ENCODE measurements at places on chromosomes 13 and 19.

DNA sequence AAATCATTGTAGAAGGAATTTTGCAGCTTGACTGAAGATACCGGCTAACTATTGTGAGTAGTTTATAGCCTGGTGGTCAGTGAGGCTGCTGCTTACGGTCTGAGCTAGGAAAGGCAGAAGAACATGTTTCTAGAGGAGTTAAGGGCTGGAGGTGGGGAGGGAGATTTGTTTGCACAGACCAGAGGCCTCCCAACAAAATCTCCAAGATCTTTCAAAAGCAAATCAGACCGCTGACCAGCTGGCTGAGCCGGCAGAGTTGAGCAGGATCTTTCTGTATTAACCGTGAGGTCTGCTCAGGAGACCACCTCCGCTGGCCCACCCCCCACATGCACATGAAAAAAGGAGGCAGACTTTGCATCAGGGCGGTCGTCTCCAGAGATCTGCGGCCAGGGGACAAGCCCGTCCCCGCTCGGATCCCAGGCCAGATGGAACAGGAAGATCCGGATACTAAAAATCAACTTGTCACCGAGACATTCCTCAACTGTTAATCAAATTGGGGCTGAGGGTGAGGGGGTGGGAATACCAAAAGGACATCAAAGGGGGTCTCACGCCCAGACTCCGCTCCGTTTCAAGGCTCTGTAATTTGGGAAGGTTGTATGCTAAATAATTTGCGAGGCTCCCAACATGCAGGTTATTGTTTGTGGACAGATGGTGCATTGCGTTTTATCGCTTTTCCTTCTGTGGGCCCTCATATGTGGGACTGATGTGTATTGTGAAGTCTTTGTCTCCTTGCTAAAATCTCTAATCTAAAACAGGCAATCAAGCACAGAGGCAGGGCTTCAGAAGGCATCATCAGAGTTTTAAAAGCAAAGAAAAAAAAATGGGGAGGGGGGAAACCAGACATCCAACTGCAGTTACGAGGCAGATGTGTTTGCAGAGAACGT is 319.0 kb downstream of the ZNF536 start:
- DNase-seq, result no peak

GRCh38 chr13:67650471-67650870 is 420.3 kb upstream of the PCDH9 start:
- DNase-seq, result no peak

- DNase-seq, result no peak
These were observed 158.8 kb upstream of the SPRY2 start for GRCh38 chr13:80499536-80500290.

DNA sequence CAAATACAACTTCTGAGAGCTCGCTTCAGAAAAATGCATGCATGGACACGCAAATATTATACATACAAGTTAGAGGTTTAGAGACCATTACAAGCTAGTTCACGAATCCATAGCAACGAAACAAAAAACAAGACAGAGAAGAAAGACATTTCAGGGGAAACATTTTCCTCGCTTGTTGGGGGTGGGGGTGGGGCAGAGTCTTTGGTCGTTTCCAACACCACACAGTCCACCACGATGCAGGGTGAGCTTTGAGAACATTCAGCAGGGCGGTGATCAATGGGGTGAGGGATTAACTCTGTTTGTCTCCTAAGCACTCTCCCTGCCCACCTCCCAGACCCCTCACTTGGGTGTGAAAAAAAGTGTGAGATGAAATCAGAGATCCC is 651 bp downstream of the OXGR1 start:
- no peak for DNase-seq

GRCh38 chr13:64397701-64398100 is 2832.4 kb downstream of the PCDH9 start:
- DNase-seq, result no peak

GRCh38 chr13:100197591-100198365 is 108.9 kb downstream of the PCCA start:
- DNase-seq, result no peak

- DNase-seq, result no peak
These were observed 470.7 kb upstream of the SLITRK1 start for GRCh38 chr13:84352946-84353345.
